NCI-H1092 (cell line): ENCODE measurements at places on chromosomes 2 and 18.

DNA sequence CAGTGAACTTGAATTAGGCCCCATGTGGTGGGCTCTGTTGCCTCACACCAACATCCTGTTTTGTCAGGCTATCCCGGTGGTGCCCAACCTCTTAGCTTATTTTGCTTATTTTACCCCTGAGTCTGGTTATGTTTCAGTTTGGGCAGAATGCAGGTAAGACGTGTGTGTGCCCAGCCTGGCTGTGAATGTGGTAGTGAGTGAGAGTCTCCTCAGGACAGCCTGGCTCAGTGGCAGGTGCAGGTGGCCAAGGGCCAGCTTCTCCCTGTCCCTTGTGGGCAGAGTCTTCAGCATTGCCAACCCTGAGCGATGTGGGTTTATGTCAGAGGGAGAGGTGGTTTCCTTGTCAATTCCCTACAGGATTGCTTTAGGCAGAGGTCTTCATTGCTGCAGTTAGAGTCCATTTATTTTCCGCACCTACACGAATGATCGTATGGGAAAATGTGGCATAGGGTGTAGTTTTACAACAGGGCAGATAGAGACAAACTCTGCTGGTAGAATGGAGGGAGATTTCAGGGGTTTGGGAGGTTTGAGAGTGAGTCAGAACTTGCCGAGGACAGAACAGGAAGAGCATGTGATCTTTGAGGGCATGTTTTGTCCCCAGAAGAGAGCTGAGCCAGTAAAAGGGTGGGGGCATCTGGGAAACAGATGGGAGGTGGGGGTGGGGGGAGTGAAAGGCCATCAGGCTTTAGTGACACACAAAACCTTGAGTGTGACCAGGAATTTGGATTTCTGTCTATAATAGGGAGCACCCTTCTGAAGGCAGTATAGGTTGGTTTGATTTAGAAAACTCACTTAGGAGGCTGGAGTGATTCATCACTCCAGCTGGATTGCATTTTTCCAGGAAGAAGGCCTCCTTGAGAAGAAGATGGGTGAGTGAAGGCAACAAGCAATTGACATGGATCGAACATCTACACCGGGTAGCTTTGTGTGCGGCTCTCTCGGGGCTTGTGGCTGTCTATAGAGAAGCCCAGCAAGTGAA is 156.2 kb upstream of the CELF4 start:
- DNase-seq, result no peak

DNA sequence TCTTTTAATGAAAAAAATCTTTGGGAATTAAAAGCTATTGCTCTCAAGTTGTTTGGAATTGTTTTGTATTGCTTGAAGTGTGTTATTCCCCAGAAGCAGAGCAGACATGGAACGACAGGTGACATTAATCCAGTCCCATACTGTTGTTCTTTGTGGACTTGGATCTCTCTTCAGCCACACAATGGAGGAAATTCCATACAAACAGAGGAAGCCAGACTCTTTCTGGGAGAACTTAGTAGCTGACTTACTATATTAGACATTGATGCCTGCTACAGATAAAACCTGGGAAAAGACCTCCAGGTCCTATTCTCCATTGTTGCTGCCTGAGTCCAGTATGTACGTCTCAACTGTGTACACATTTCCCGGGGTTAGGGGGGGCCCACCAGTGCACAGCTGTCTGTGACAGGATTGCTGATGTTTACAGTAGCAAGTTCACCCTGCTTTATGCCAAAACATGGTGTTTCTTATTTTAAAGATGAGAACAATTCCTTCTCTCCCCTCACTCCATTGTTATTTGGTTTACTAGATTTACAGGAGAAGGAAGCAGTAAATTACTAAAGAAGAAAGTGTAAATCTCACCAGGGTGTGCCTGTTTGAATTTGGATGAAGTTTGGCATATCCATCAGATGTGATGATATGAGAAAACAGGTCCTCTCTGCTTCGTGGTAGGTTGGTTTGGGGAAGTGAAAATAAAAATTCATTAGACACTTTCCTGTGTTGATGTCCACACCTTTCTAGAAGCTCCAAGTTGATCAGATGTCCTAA is 142.4 kb upstream of the RBBP8 start:
- no peak for DNase-seq

GRCh38 chr2:134336921-134337320 is 83.0 kb downstream of the MGAT5 start:
- DNase-seq, result no peak

DNA sequence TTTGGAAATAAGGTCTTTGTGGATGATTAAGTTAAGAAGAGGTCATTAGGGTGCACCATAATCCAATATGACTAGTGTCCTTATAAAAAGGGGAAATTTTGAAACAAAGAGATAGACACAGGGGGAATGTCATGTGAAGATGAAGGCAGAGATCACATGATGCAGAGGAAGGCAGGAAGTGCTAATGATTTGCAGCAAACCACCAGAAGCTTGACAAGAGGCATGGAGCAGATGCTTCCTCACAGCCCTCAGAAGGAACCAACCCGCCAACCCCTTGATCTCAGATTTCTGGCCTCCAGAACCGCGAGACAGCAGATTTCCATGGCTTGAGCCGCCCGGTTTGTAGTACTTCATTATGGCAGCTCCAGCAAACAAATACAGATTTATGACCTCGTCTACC is 17.4 kb upstream of the SMARCAL1 start:
- DNase-seq, result no peak

- no peak for DNase-seq
Measured at GRCh38 chr2:64598226-64598625, 55.5 kb downstream of the SERTAD2 start.

- no peak for DNase-seq
Measured at GRCh38 chr18:31983976-31984375, 34.6 kb upstream of the RNF125 start.
